ENCODE measurements at places on chromosomes 3 and 15.
A peak's percentile ranks its signal among the peaks of the same experiment; 100 is the strongest.

GRCh38 chr3:195093731-195094130 is 177.2 kb downstream of the XXYLT1 start:
- DNase-seq = no peak

GRCh38 chr15:87843312-87843711 is 413.2 kb downstream of the NTRK3 start:
- DNase-seq = no peak

- no peak for DNase-seq
Observed at GRCh38 chr15:21260966-21261395, 179.3 kb downstream of the POTEB3 start.

DNA sequence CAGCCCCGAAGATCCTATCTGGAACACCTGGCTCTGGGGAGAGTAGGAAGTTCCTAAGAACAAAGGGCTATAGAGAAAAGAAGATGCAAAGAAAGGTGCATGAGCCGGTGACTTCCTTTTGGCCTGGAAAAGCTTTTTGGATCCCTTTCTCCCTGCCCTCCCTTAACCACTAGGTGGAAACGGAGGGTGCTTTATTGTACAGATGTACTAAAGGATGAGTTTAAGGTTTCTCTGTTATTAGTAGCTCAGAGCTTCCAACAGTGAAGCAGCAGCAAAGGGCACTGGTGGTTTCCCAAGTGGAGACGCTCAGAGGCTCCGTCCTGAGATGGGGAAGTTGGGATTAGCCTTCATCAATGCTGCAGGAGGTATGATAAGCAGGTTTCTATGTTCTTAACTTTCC is 5.9 kb upstream of the ADGRG7 start:
- no peak for DNase-seq

DNA sequence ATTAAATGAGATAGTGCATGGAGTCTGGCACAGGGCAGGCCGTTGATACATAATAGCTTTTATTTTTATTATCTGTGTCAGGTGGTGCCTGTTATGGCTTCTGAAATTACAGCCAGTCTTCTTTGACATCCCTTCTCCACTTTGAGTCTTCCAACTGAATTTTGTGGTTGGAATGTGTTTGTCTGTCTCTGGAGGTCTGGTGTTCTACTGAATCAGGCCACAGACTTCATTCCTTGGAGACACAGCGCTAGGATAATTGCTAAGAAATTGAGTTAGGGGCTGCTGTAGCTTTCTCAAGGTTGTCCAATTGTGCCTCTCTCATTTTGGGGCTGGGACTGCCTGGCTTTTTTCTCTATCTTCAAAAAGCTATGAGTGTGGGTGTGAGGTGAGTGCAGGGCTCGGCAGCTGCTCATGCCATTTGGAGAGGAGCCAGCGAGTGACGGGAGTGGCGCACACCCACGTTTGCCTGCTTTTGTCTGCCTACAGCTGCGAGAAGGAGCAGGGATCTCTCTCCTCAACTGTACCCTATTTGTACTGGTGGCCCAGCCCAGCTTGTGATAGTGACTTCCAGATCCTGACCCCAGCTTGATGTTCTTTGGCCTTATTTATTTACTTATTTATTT is 49.8 kb upstream of the SYN2 start:
- DNase-seq = no peak

- DNase-seq = no peak
Observed at GRCh38 chr3:65706776-65707568, 331.7 kb downstream of the MAGI1 start.

- DNase-seq = no peak
Observed at GRCh38 chr15:39728845-39729244, 53.8 kb downstream of the FSIP1 start.

DNA sequence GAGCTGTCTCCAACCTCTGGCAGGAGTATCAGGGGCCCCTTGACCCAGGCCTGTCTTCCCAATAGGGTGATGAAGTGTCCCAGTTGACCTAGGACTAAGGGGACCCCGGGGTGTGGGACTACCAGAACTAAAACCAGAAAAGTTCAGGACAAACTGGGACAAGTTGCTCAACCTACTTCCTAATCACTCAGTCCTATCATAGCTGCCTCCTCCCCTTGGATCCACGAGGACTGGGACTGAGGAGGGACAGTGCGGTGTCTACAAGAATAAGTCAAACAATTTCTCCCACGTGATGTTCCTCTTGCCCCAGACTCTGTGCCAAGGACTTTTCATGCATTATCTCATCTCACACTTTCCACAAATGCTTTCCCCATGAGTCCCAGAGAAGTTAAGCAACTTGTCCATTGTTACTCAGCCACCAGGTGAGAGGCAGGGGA is 49.4 kb upstream of the SLCO2A1 start:
- DNase-seq = no peak

DNA sequence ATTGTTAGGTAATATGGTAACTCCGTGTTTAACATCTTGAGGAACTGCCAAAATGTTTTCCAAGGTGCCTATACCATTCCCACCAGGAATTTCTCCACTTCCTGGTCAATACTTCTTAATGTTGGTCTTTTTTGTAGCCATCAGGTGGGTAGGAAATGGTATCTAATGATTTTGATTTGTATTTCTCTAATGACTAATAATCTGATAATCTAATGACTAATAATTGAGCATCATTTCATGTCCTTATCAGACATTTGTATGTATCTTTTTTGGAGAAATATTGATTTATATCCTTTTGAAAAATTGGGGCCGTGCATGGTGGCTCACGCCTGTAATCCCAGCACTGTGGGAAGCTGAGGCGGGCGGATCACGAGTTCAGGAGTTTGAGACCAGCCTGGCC is 38.8 kb downstream of the SLMAP start:
- DNase-seq = no peak

GRCh38 chr15:88450125-88450798 is 16.9 kb downstream of the MRPL46 start:
- DNase-seq = no peak

- no peak for DNase-seq
Observed at GRCh38 chr3:178359728-178360127, 176.5 kb upstream of the KCNMB2 start.

- DNase-seq = no peak
Observed at GRCh38 chr3:120780977-120781376, 38.4 kb downstream of the GTF2E1 start.

- no peak for DNase-seq
Observed at GRCh38 chr15:101372149-101372577, 77.1 kb upstream of the SNRPA1 start.

GRCh38 chr3:196563721-196564225 is 4.6 kb downstream of the WDR53 start:
- DNase-seq = no peak

- no peak for DNase-seq
Observed at GRCh38 chr3:130263708-130264107, 81.8 kb upstream of the COL6A5 start.

DNA sequence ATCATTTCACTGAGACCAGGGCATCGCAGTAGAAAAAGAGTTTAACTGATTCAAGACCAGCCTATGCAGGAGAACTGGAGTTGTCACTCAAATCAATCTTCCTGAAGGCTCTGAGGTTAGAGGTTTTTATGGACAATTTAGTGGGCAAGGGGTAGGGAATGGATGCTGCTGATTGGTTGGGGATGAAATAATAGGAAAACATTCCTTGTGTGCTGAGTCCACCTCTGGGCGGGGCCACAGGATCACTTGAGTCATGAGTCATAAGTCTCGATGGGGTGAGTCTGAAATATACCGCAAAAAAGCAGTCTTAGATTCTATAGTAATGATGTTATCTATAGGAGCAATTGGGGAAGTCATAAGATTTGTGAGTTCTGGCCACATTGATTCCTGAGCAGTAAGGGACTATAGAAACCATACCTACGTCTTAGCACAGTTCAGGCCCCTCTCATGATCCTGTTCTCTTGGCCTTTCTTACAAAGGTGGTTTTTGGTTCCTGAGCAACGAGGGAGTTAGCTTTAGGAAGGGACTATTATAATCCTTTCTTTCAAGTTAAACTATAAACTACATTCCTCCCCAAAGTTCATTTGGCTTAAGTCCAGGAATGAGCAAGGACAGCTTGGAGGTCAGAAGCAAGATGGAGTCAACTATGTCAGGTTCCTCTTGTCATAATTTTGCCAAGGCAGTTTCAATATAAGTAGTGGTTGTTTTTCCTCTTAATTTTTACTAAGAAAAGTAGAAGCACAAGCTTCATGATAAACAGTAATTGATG is 2.7 kb upstream of the OPA1 start:
- peak; percentile 20 for DNase-seq
